ENCODE measurements at places on chromosomes 6 and 20. TPM values are rescaled to one million over a fixed set of nuclear protein-coding genes. Genes with fewer than 3 reads are reported as not detected.

- DNase-seq = no peak
Observed at GRCh38 chr20:24442909-24443308, 26.5 kb upstream of the SYNDIG1 start.

DNA sequence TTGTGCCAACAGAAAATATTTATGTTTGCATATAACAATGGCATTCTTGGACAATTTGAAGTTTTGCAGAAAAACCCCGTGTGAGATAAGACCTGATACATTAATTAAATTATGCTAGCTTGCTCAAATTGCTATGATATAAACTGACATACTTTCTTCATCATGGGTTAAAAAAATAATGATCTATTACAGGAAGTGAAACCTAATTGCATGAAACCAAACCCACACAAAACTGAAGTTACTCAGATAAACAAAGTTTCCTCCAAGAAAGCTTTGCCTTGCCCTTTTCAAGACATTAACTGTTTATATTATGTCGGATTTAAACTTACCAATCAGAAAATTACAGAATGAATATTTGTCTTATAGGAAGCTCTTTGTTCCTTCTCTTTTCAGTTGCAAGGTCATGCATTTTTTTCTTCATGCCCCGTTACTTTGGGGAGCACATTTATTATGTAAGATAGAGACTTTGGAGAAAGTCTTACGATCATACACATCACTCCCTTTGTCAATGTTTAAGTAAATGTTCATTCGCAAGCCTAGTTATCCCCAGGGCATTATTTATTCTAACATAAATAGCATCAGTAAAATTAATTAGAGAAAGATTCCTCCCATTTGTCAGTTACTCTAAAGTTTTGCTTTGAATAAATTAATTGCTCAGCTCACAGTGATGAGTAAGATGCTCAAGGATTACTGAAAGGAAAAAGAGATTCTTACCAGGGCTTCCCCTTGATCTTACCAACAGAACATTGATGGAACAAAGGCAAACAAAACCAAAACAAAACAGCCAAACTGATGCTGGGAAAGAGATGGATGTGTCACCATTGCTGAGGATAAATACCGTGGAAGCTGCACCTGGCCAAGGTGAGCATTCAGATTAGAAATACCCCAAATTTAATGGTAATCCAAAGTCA is 14.8 kb upstream of the TMEM244 start:
- no peak for DNase-seq

- no peak for DNase-seq
Observed at GRCh38 chr6:10725044-10725443, 2.2 kb downstream of the TMEM14C start.

- no peak for DNase-seq
Observed at GRCh38 chr20:48627737-48628128, 200.1 kb downstream of the PREX1 start.

Gene PLCB4
- total RNA-seq = 5.7 TPM
